Esophagus muscularis mucosa (tissue), 4 donors: ENCODE measurements at places on chromosomes 5 and 9.

DNA sequence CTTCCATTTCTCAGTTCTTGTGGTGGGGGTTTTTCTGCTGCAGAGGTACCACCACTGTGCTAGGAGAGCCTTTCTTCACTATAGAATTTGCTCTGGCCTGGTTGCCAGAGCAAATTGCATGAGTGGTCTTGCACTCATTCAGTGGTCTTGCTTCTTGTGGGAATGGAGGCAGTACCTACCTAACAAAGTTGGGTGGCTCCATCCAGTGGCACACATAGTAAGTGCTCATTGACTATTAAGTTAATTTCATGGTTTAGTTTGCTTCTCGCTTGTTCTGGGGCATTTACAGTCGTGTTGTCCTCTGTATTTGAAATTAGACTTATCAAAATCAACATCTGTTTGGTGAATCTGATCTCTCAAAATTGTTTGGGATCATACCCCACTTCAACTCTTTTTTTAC is 23.0 kb downstream of the SLC28A3 start:
- DNase-seq: no peak

- DNase-seq: no peak
These were observed 128.3 kb downstream of the SLF1 start for GRCh38 chr5:94746731-94747124.

DNA sequence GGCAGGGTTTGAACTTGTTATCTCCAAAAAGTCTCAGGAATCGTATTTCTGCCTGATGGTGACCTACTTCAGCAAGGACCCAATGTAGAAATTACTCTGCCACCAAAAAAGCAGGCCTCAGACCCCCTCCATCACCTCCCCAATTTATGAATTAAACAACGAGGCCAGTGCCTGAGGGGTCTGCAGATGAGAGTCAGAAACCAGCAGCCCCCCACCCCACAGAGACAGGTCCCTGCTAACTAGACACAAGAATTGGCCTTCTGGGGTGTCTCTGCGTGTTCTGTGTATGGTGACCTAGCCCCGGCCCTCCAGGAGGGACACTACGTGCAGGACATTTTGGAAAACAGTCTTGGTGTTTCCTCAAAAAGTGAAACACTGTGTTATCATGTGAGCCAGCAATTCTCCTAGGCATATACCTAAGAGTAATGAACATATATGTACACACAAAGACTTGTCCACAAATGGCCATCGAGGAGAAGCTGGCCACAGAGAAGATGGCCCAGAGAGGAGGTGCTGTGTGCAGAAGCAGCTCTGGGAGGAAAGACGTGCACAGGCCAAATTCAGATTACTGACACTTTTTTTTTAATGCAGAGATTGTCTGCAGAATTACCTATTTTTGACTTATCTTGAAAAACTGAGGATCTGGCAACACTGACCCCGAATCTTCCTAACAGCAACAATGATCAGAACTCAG is 93.8 kb downstream of the ADAMTS2 start:
- no peak for DNase-seq

GRCh38 chr9:37643214-37643613 is 7.5 kb upstream of the FRMPD1 start:
- DNase-seq: no peak

DNA sequence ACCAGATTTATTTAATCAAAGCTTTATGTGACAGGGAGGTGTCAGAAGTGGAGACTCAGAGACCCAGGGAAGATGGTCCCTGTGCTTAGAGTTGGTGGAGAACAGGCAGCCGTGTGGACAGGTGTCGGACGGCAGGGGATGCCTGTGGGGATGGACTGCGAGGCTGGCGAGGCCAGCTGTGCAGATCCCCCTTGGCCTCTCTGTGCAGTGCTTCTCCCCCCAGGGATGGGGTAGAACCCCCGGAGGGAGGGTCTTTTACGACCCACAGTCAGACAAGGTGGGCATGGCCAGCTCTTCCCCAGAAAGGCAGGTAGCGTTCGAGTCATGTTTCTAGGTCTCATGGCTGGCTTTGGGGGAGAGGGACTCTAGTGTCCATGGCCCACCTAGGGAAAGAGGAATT is 4.7 kb upstream of the SLC2A6 start:
- no peak for DNase-seq

DNA sequence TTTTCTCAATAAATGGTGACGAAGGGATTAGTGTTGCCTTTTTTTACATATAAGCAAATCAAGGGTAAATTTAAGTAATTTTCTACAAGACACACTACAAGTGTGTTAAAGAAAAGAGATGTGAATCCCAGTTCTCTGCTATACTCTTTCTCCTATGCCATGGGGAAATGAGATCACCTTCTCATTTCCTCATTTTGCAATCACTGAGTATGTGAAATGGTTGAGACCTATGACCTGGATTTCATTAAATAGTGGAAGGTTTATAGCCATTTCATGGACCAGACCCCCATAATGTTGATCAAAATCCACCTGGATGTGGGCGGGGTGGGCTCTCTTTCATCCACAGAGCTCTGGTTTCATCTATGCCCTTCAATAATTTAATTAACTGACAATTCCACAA is 66.9 kb upstream of the SLIT3 start:
- no peak for DNase-seq

DNA sequence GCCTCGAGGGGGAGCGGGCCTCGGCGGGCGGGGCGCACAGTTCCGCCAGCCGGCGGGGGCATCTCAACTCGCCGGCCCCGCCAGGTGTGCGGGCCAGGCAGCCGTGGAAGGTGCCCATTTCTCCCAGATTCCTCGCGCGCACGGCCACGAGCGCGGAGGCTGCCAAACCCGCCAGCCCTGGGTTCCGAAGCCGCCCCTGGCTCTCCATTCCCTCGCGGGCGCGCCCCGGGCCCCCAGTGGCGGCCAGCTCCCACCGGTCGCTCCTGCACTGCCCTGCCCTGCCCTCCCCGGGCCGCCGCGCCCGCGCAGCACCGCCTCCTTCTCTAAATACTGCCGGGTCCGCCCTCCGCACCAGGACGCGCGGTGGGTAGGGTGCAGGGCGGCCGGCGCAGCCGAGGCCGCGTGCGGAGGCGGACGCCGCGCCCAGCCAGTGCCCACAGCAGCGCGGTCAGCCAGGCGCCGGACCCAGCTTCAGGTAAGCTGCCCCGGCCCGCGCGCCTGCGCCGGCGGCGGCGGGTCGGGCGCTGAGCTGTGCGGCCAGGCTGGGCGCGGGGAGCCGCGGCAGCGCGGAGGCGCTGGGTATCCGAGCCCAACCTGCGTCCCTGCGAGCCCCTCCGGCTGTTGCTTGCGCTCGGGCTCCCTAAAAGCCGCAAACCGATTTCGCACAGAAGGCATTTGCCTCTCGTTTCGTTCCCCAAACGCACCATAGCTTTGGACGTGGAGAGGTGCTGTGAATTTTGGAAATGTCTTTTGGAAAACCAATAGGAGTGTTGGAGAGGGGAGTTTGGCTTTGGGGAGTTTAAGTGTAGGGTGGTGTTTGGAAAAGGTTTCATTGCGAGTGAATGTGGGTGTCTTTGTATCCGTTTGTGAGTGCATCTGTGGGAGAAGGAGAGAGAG is at the start of gene TMEM171:
TMEM171 (plus strand) TSS at position 354 of the 897 bp plus-strand sequence. CDS start 2,799 bp downstream, outside the sequence.
- no peak for DNase-seq

DNA sequence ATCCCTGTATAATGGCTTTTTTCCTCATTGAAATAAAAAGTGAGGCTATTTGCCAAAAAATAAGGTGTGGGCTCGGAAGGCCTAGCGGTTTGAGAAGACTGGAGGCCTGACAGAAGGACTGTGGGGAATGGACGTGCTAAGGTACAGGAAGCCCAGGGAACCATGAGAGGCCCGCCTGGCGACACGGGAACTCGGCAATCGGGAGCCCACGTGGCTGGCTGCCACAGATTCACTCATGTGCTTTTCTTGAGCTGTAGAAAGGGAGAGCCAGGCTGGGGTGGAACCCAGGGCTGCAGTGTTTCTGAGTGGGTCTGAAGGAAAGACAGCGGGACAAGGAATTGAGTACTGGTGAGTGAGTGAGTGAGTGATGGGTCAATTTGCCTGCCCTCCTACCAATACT is 11.9 kb upstream of the DDX41 start:
- DNase-seq: no peak

DNA sequence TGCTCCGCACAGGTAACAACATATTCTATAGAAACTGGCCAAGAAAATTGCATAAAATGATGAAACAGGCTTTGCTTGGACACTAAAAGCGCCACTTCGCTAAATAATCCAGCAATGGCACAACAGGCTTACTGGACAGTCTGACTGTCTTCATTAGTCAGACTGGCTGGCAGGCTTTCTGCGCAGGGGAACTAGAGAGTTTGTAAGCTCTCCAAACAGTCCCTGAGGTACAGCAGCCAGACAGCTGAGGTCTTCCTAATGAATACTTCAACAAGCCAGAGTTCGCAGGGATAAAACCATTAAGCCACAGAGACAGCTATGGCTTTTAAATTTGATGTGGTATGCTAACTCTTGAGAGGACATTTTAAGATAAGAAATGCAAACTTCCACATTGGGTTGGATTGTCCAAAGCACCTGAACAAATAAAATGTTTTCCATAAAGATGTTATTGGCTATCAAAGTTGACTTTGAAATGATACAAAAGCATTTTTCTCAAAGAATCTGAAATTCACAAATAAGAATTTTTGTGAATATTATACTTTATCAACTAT is 20.7 kb downstream of the PLK2 start:
- no peak for DNase-seq

DNA sequence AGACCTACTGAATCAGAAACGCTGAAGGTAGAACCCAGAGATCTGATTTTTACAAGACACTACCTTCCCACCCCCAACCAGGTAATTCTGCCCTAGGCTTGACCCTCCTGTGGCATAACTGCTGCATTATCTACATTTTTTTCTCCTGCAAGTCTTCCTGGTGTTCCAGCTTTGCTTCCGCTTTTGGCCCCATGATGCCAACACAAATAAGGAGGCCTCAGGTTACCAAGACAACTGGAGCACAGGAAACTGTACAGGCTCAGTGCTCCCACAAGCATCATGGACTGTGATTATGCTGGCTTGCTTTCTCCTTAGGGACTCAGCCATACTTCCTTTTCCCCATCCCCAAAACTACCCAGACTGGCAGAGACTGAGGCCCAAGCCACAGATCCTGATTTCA is 6.6 kb upstream of the MSMP start:
- DNase-seq: no peak

DNA sequence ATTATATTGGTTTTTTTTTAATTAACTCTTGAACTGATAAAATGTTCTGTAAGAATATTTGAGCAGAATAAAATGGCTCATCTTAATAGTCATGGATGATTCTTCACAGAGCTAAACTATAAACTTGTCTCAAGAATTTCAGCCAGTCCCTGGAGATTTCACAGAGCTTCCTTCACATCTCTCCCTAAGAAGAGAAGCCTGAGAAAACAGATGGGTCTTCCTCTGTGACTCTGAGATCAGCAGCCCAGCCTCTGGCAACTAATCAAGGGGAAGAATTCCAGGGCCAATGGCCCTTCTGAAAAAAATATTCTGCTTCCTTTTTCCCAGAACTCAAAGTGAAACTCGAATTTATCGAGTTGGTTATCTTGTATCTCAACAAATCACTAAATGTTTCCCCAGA is 122.2 kb upstream of the ITGA1 start:
- no peak for DNase-seq

DNA sequence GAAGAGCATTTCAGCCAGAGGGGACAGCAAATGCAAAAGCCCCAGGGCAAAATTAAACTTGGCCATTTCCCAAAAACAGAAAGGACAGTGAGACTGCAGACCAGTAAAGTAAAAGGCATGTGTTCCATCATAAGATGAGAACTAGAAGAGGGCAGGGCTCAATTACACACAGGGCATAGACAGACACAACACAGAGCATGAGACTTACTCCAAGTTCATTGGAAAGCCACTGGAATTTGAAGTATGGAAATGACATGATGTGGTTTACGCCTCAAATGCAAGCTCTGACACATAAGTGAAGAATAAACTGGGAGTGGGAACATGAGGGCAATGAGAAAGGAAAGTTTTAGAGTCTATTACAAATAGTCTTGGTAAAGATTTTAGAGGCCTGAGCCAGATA is 446.6 kb upstream of the GRIA1 start:
- DNase-seq: no peak

DNA sequence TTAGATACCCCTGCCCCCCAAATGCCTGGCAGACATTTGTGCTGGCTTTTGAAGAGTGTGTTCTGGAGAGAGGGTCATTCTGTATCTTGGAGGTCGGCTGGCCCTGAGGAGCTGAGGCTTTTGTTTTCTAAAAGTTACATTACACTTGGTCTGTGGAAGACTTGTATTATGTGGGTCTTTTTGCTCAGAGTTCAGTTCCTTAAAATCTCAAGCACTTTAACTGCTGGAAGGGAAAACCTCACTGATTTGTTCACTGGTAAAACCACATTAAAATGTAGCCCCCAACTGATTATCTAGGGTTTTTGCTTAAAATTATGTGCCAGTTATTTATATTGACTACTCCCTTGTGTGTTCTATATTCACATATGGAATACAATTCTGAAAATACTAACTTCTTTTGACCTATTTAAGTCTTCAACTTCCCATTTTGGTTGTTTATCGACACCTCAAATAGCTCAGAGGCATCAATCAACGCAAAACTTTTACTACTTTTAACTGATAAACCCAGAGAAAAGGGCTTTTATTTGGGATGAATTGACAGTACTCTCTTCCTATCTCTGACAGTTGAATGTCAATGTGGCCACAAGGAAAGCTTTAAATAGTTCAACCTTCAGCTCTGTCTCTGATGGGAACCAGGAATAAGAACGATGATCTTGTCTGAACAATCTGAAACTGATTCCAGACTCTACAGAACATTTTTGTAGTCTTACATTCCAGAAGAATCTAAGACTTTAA is 54.0 kb upstream of the MAP3K1 start:
- DNase-seq: no peak

- no peak for DNase-seq
These were observed 88.2 kb upstream of the SMIM23 start for GRCh38 chr5:171697221-171698102.

- no peak for DNase-seq
These were observed 43.3 kb downstream of the SH3GL2 start for GRCh38 chr9:17622141-17622540.

- DNase-seq: no peak
These were observed 12.3 kb downstream of the BAAT start for GRCh38 chr9:101372327-101373118.

- no peak for DNase-seq
These were observed 37.3 kb downstream of the INSYN2B start for GRCh38 chr5:169943026-169943425.

DNA sequence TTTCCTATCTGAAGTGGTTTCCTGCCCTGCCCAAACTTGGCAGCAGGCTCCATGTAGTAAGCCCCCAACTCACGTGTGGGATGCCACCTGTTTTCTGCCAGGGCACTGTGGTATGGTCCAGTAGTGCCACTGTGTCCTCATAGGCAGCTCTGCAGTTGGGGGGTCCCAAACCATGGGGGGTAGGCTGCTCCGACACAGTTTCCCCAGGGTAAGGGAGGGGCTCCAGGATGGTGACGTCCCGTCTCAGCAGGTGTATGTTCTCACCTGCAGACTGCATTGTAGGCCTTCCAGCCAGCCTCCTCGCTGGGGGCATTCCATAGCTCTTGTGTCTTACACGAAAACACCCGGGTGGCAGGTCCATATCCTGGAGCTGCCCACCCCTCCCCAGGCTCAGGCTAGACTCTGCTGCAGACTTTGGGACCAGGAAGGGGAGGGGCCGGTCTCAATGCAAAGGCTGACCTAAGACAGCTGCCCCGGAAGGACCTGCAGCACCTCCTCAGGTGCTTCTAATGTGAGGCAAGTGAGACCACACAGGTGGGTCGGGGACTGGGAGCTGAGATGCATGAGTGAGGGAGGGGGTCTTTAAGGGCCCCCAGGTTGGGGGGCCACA is 330.5 kb upstream of the IRX4 start:
- peak; percentile 91 for DNase-seq

- no peak for DNase-seq
These were observed 4.5 kb upstream of the LMX1B start for GRCh38 chr9:126609191-126609590.
